ENCODE measurements at places on chromosomes 11 and 22.

DNA sequence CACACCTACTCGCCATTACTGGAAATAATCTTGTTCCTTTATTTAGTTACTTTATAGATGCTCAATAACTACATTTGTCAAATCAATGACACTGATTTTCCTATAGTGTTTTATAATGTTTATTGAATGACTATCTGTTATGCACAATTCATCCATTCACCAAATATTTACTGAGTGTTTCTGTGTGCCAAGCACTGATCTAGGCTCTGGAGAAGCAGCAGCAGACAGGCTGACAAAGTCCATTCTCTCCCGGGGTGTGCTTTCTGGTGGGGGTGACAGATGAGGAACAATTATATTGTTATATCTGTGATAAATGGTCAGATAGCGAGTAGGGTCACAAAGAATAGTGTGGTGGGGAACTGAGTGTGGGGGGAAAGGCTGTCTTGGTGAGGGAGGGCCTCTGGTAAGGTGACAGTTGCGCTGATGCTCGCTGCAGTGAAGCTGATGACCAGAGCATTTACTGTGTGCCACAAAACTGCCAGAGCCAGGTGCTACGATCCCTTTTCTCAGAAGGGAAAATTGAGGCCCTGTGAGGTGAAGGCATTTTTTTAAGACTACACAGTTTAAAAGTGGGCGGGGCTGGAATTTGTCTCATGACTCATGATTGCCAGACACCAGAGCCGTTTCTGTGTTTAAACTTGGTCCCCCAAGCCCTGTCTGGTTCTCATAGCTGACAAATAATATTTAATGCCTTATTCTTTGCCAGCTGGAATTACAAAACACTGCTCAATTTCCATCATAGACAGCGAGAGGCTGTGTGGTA lies 10.2 kb downstream of the PACS1 start:
- peak; percentile 50 for DNase-seq

GRCh38 chr11:47131136-47131535 lies 45.5 kb downstream of the ARFGAP2 start:
- no peak for DNase-seq

- no peak for DNase-seq
Measured at GRCh38 chr22:30601464-30601863, 5.5 kb upstream of the TCN2 start.

GRCh38 chr11:363948-364761 lies 5.1 kb upstream of the B4GALNT4 start:
- DNase-seq: peak; percentile 35

GRCh38 chr11:74678591-74679512 lies 52.4 kb downstream of the CHRDL2 start:
- no peak for DNase-seq

GRCh38 chr11:110453684-110454354 lies 24.1 kb downstream of the FDX1 start:
- no peak for DNase-seq

DNA sequence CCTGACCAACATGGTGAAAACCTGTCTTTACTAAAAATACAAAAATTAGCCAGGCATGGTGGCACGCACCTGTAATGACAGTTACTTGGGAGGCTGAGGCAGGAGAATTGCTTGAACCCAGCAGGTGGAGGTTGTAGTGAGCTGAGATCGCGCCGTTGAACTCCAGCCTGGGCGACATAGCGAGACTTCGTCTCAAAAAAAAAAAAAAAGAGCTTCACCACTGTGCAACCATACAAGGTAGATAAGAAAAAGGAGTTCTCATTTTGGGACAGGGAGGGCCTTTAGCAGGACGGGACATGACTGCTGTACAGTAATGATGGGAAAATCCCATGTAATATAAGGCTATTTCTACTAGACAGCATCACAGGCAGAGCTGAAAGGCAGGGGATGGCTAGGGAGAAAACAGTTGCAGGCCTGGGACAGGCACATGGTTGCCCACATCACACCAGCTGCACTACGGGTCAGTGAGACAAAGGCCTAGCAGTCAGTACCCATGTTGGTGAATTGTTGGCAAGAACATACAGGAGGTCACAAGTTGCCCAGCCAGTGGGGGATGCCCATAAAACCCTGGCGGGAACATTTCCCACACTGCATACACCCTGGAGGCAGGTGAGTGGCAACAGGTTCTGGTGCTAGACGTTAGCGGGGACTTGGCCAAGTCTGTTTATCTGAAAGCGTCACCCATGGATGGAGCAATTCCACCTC lies 5.4 kb downstream of the TANGO2 start:
- DNase-seq: no peak

- DNase-seq: no peak
Measured at GRCh38 chr11:70144262-70144661, 58.8 kb upstream of the FADD start.

DNA sequence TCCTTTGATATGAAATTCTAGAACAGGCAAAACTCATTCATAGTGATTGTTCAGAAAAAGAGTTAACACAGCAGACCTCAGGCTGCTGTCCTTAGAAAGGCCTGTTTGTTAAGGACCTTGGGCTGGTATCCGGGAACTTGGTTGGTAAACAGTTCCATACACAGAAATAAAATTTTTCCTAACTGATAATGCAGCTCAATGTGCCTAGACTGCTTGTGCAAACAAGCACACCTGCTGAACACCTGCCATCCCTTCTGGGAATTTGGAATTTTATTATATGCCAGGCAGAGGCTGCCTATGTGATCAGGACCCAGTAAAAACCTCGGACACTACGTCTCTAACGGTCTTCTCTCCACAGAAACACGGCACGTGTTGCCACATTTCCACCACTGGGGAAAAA lies 11.5 kb downstream of the THAP12 start:
- no peak for DNase-seq

- DNase-seq: no peak
Measured at GRCh38 chr11:47379317-47379716, 970 bp upstream of the SPI1 start.

- no peak for DNase-seq
Measured at GRCh38 chr11:83921447-83922192, 635.5 kb upstream of the CCDC90B start.

- no peak for DNase-seq
Measured at GRCh38 chr22:48880749-48881148, 946.9 kb downstream of the BRD1 start.

DNA sequence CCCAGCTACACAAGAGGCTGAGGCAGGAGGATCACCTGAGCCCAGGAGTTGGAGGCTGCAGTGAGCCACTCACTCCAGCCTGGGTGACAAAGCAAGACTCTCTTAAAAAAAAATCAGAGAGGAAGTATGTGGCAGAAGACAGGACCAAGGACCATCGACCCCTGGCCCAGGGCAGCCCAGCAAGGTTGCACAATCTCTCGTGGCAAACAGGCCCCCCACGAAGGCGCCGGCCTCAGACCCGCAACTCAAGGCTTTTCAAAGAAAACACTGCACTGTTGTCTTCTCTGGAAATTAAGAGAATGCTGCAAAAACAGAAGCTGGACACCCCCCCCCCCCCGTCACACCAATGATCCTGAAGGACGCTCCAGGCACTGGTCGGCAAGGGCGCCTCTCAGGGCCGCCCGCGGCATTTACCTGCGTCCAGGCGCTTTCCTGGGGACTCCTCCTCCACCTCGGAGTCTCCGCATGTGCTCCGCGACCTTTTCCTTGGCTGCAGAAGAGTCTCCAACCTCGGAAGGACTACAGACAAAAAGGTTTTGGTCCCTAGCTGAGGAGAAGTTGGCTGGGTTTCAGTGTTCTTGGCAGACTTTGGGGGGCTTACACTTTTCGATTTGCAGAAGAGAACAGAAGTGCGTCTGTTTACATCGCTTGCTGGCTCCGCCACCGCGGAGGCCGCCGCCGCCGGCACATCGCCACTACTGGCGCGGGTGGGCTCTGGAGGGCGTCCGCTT lies 40.5 kb downstream of the BRD1 start:
- no peak for DNase-seq

GRCh38 chr11:81647374-81647773 lies 1086.3 kb downstream of the FAM181B start:
- no peak for DNase-seq

DNA sequence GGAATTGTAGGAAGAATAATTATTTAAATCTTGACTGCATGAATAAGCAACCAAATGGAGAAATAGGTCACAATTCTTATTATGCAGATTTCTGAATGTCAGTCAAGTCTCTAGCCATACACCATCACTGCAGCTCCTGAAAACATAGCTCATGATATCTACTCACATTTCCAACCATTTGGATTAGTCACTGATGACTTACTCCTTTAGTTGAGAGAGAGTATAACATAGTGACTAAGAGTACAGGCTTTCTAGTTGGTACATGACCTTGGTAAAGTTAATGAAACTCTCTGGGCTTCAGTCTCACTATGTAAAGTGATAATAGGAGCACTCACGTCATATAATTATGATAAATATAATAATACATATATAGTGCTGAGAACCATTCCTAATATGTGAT lies 265.2 kb downstream of the KCNA4 start:
- DNase-seq: no peak

DNA sequence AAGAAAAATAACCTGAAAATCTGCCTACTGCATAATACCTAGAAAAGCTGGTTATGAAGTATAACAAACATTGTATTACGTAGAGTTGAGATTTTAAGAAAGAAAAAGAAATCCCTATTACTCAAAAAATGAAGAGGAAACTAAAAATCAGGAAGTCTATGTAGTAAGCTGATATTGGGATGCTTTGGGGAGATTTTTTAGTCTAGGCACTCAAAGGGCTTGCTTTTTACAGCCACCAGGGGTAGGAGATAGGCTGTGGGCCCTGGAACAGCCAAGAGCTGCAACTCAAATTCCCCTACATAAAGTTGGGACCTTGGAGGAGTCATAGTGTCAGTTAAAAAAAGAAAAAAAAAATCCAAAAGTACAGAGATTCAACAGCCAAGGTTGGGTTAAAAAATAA lies 90.4 kb downstream of the RELT start:
- no peak for DNase-seq

GRCh38 chr22:27323661-27324060 lies 477.9 kb downstream of the MN1 start:
- no peak for DNase-seq

GRCh38 chr11:62427630-62428233 lies 8.9 kb downstream of the SCGB1A1 start:
- no peak for DNase-seq

GRCh38 chr22:38172832-38173640 lies 8.6 kb downstream of the PLA2G6 start:
- DNase-seq: no peak

- DNase-seq: no peak
Measured at GRCh38 chr11:102449651-102450570, 2.7 kb downstream of the TMEM123 start.

- no peak for DNase-seq
Measured at GRCh38 chr22:23675502-23676415, 15.1 kb upstream of the RGL4 start.

GRCh38 chr11:126510621-126511370 lies 155.3 kb downstream of the ST3GAL4 start:
- no peak for DNase-seq

DNA sequence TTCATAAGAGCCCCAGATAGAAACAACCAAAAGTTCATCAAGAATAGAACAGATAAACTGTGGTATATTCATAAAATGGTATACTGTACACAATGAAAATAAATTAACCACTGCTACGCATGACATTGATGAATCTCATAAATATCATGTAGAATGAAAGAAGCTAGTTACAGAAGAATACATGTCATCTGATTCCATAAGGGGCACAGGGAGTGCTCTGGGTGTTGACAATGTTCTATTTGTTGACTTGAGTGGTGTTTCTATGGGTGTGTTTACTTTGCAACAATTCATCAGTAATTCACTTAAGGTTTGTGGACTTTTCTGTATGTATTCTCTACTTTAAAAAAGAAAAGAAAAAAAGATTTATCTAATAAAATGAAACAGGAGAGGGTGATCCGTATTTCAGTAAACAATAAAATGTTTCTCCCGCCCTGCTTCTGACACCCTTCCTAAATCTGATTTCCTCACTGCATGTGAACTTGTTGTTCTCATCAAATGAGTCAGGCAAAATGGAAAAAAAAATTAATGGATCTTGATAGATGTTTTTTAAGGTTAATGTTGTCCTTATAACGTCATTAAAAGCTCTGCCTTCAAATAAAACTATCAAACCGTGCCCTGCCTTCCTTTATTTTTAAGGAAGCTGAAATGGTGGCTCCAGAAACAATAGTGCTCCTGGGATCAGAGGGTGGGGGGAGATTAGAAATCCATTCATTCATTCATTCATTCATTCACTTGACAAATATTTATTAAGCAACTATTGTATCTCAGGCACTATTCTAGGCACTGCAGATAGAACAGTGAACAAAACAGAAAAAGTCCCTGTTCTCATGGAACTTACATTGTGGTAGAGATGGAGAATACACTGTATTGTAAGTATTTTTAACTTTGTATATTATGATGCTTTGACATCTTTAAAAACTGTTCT lies 77.2 kb upstream of the CD44 start:
- DNase-seq: no peak

- DNase-seq: no peak
Measured at GRCh38 chr11:34408580-34409172, 30.1 kb upstream of the CAT start.

DNA sequence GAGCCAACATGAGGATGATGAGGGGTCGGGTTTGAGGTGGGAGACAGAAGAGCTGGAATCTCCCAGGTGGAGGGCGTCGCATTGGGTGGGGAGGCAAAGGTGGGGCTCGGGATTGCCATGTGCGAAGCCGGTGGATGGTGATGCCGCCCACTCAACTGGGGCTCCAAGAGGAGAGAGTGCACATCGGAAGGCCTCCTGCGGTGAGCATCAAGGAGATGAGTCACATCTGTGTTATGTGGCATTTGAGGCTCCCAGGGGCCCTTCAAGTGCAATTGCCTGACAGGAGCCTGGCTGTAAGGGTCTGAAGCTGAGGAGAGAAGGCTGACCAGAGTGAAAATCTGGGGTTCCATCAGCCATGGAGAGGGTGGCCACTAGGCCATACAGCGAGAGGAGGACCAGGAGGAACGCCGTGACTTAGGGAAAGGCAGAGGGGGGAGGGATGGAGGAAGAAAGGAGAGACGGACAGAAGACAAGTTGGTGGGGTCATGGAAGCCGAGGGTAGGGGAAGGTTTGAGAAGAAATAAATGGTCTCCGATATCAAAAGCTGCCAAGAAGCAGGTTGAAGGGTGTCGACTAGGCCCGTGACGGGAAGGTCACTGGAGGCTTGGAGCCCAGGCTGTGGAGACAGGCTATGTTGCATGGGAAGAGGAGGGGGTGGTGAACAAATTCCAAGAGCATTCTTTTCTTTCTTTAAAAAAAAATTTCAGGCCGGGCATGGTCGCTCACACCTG lies 21.3 kb downstream of the RASD2 start:
- no peak for DNase-seq

DNA sequence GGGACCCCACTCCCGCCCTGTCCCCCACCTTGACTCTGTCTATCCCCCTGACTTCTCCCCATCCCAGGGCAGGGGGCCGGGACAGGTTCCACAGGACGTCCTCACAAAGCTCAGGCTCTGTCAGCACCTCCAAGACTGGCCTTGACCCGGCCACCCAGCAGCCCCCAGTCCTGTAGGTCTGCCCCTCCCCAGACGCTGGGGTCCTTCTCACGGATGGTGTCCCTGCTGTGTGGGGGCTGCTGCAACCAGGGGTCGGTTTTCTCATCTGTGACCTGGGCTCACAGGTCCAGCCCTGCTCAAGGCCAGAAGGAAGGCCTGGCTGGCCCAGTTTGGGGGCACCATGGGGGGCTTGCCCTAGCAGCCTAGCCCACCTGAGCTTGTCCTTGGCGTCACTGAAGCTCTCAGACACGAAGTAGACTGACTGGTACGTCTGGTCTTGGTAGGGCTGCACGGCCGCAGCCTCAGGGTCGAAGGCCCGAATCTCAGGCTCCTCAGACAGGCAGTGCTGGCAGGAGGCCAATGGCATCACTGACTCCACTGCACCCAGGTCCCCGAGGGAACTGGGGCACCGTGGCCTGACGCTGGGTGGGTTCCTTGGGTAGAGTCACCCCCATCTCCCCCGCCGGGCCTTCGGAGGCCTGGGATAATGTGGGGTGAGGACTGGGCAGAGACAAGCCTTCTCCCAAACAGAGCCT lies 4.0 kb upstream of the INS start:
- no peak for DNase-seq

All from stimulated activated CD4-positive, alpha-beta T cell treated with anti-CD3 and anti-CD28 coated beads, TNF-alpha, amount 100 ng/mL, for 4 hours (primary cell).